ENCODE measurements at places on chromosomes 5 and 9. TPM values are rescaled to one million over a fixed set of nuclear protein-coding genes. Genes with fewer than 3 reads are reported as not detected.

The OR1J2 gene
- polyA plus RNA-seq, result not detected

The CCL27 gene
- 0.05 TPM for polyA plus RNA-seq

The MTMR12 gene
- 7.8 TPM for polyA plus RNA-seq

The BTNL3 gene
- 0.47 TPM for polyA plus RNA-seq

The FRRS1L gene
- polyA plus RNA-seq, result not detected

The FAF2 gene
- polyA plus RNA-seq, result 19.8 TPM

The FGD3 gene
- polyA plus RNA-seq, result 6.1 TPM

The TMED9 gene
- 325 TPM for polyA plus RNA-seq

The DRD1 gene
- polyA plus RNA-seq, result 0.12 TPM

The MLANA gene
- polyA plus RNA-seq, result not detected

The PCDHA9 gene
- polyA plus RNA-seq, result not detected

The KCNIP1 gene
- polyA plus RNA-seq, result 0.45 TPM

The PRDM9 gene
- not detected for polyA plus RNA-seq

The PCDHAC2 gene
- 1.6 TPM for polyA plus RNA-seq

The TUT7 gene
- polyA plus RNA-seq, result 15.5 TPM

The TNPO1 gene
- polyA plus RNA-seq, result 9.4 TPM

The CCNI2 gene
- 0.55 TPM for polyA plus RNA-seq

The SLIT3 gene
- 4.6 TPM for polyA plus RNA-seq

The NNT gene
- polyA plus RNA-seq, result 8.5 TPM

The ATG12 gene
- polyA plus RNA-seq, result 36.3 TPM

The PARP8 gene
- polyA plus RNA-seq, result 17.2 TPM

The NSG2 gene
- polyA plus RNA-seq, result 0.16 TPM

The FAM219A gene
- polyA plus RNA-seq, result 16.4 TPM

All from lung (tissue), 17 donors.